Activated gamma-delta T cell (primary cell): ENCODE measurements at places on chromosomes 6 and 20.
A peak's percentile ranks its signal among the peaks of the same experiment; 100 is the strongest.

GRCh38 chr6:163243692-163244589 lies 170.6 kb upstream of the QKI start:
- DNase-seq = no peak

GRCh38 chr6:83605517-83605916 lies 93.2 kb downstream of the PRSS35 start:
- no peak for DNase-seq

DNA sequence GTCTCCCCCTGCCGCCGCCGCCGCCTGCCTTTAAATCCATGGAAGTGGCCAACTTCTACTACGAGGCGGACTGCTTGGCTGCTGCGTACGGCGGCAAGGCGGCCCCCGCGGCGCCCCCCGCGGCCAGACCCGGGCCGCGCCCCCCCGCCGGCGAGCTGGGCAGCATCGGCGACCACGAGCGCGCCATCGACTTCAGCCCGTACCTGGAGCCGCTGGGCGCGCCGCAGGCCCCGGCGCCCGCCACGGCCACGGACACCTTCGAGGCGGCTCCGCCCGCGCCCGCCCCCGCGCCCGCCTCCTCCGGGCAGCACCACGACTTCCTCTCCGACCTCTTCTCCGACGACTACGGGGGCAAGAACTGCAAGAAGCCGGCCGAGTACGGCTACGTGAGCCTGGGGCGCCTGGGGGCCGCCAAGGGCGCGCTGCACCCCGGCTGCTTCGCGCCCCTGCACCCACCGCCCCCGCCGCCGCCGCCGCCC lies 474 bp downstream of the CEBPB start:
- DNase-seq = peak; percentile 51

DNA sequence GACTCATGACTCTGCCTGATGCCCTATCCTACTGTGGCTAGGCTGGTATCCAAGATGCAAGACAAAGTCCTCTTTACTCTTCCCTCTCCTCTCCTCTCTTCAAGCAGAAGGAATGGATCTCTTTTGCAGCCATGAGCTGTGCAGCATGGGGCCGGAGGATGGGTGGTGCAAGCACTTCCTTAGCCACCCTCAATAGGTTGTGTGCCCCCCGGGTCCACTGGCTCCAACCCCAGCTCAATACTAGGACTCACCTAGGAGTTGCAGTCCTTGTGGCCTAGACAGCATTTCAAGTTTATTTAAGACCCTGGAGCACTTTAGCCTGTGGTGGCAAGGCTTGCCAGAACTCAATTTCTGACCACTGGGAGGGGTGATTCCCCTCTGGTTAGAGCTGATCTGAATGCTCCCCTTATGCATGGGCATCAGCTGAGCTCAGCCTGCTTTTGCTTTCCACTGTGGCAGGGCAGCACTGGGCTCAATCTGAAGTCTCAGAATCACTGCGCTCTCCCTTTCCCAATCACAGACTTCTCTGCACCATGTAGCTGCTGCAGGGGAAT lies 29.0 kb upstream of the GRM4 start:
- DNase-seq = no peak

DNA sequence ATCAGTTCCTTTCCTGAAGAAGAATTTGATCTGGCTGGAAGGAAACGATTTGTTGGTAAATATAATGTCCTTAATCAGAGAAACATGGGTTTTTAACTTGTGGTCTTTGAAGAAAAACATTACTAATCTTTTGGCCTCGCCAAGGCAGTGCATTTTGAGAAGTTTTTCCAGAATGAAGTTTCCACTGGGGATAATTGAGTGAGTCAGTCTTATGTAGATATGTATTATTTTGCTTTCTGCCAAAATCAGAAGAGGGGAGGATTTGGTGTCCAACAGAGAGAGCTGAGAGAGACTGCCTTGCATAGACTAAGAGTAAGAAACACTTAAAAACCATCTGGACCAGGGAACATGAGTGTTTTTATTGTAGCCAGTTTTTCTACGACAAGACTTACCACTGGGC lies 79.9 kb downstream of the FNDC1 start:
- no peak for DNase-seq

GRCh38 chr6:100459592-100460184 lies 5.0 kb downstream of the SIM1 start:
- no peak for DNase-seq

GRCh38 chr6:41546475-41546865 lies 289 bp downstream of the FOXP4 start:
- peak; percentile 57 for DNase-seq

DNA sequence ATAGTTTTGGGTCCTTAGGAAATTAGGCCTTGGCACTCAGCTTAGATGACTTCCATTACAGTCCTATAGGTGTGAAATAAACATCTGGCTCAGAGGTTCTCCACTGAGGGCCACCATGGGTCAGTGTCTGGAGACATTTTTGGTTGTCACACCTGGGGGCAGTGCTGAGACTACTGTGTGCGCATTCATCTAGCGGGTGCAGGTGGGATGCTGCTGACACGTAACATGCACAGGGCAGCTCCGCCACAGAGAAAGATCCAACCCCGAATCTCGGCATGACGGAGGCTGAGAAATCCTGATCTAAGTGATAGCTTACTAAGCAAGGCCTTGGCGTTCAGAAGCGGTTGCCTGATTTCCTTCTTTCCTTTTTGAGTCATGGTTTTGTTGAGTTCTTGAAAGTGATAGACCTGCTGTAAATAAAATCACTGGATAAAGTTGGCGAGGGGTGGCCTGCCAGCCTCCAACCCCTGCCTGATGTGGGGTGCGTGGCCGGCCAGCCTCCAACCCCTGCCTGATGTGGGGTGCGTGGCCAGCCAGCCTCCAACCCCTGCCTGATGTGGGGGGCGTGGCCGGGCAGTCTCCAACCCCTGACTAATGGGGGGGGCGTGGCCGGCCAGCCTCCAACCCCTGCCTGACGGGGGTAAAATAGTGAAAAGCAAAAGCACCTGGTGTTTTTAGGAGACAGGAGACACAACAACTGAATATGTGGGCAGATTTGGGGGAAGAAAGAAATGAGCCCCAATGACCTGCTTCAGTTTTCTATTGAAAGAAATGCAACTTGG lies 158.1 kb downstream of the CDH26 start:
- DNase-seq = no peak

GRCh38 chr6:53673162-53673727 lies 7.7 kb upstream of the KLHL31 start:
- DNase-seq = no peak

- no peak for DNase-seq
Measured at GRCh38 chr6:28280595-28281287, 631 bp upstream of the PGBD1 start.

DNA sequence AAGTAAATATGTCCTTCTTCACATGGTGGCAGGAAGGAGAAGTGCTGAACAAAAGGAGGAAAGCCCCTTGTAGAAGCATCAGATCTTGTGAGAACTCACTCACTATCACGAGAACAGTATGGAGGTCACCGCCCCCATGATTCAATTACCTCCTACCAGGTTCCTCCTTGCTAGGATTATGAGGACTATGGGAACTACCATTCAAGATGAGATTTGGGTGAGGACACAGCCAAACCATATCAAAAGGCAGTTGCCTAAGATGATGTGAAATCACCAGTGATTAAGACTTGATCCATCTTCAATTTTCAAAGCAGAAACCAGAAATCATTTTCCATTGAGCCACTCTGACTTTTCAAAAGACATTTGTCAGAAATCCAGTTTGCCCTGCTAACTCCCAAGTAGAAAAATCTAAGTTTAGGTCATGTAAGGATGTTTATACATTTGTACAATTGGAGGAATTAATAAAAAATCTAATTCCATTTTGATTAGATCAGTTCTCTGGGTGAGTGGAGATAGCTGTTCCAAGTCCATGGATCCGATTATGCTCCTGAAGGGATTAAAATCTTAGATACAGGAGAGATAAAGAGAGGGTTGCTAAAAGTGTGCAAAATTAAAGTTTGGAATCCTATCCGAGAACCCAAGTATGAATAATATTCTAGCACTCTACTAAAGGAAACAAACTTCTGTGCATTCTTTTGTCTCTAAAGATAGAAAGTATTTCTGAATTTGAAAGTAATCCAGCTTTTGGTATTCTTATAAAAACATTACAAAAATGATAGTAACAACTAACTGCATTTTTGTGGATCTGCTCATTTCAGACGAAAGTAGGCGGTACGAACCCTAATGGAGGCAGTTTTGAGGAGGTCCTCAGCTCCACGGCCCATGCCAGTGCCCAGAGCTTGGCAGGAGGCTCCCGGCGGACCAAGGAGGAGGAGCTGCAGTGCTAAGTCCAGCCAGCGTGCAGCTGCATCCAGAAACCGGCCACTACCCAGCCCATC lies 39.5 kb downstream of the HDDC2 start:
- DNase-seq = no peak

GRCh38 chr6:154931711-154932424 lies 63.2 kb upstream of the TIAM2 start:
- no peak for DNase-seq

- DNase-seq = no peak
Measured at GRCh38 chr20:1390581-1391403, 2.1 kb downstream of the FKBP1A start.

GRCh38 chr6:39493777-39494176 lies 171.3 kb upstream of the KCNK16 start:
- DNase-seq = no peak

- DNase-seq = no peak
Measured at GRCh38 chr6:40896696-40897095, 142.3 kb downstream of the UNC5CL start.

DNA sequence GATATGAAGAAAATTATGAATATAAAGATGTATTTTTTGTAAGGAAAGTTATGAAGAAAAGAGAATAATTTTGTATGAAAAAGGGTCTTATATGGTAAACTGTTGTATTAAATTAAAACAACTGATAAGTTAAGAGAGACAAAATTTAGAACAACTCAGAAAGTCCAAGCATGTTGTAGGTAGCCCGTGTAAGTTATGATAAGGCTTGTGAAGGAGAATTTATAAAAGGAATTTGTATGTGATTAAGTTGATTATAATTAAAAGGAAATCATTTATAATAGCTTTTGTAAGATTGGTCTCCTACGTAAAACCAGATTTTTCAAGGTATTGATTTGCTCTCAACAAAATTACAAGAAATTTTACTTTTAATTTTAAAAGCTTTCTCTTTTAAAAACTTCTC lies 1579.3 kb downstream of the HACE1 start:
- DNase-seq = no peak

DNA sequence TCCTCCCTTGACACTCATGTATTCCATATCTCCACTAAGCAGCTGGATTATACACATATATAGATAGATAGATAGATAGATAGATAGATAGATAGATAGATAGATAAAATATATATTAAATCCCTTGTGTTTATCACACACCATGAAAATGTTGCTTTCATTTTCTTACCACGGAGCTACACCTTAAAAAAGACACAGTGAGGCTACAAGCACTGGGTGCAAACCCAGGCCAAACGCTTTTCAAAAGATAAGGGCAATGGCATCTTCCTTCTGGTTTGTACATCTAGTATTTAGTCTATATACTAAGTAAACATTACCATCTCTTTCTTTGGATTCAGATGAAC lies 377.1 kb downstream of the ESR1 start:
- no peak for DNase-seq

DNA sequence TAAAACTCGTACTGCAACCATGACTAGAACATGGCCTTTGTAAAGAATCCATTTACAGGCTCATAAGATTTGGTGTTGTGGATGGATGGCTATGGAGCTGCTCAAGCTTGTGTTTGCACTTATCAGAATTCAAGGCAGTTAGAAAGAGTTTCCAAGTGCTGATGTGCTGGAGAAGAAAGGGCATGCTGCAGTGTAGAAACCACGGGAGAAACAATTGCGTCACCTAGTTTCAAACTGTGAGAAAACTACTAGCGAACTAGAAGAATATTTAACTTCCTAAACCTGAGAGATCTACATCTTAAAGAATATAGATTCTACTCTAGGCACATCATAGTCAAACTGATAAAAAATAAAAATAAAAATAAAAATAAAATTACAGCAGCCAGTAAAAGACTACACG lies 116.2 kb downstream of the SGK1 start:
- DNase-seq = no peak

GRCh38 chr20:33640287-33640686 lies 21.8 kb upstream of the C20orf144 start:
- no peak for DNase-seq

GRCh38 chr6:121430514-121431460 lies 4.7 kb upstream of the GJA1 start:
- no peak for DNase-seq

- no peak for DNase-seq
Measured at GRCh38 chr6:91013511-91013910, 426.6 kb upstream of the MAP3K7 start.

DNA sequence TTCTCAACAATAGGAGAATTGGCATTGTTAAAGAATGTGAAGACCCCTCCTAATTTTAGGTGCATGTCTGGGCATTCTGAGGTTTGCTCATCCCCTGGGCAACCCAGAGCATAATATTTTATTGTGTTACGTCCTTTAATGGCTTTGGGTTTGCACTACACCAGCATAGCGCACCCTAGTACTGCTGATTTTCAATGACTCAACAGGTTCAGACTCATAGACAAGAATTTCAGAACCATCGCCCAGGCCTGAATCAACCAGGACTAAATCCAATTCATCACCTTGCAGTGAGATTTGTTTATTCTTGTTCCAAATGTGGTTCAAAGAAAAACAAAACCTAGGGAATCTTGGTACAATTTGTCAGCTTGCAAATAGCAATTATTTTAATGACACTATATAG lies 137.8 kb upstream of the PHACTR1 start:
- DNase-seq = no peak

DNA sequence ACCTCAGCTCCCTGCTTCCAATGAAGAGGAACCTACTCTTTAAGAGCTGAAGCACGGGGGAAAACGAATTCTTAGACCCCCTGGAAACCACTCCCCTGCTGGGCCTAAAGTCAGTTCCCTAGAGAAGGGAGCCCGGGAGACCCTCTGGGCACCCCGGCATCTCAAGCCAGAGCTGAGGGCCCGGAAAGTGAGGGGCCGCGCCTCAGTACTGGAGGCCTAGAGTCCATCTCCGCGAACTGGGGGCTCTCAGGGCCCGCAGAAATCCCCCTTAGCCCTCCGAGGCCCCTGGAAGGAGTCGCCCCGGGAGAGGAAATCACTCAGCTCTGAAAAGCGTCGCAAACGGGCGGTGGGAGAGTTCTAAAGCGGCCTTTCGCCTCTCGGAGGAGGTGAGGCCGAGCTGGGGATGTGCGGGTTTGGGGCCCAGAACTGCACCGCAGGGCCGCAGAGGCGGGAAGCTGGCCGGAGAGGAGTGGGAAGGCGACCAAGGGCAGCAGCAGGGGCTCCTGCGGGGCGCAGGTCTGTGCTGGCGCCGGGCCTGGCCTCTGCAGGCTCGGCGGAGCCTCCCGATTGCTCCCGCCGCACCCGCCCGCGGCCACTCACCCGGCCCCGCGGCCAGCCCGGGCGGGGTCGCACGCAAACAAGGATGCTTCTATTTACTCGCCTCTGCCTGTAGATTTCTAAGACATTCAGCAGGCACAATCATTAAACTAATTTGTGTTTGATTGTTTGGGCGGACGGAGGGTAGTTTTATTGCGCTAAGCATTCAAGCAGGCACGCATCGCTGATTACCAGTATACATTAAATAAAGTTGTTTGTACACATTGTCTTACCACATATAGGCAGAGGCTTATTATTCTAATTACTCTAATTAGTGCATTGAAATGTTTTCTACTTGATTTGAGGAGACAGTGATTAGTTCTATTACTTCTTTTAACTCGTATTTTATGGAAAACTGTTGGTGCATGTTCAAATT lies 9.2 kb downstream of the POU3F2 start:
- DNase-seq = no peak

- DNase-seq = no peak
Measured at GRCh38 chr6:128271527-128271926, 248.9 kb downstream of the PTPRK start.

- no peak for DNase-seq
Measured at GRCh38 chr6:30893001-30893591, 8.8 kb downstream of the DDR1 start.
